ENCODE measurements at places on chromosomes 11 and 22.

GRCh38 chr22:35622191-35622913, 5.2 kb upstream of the MB start:
- DNase-seq = peak; percentile 78

DNA sequence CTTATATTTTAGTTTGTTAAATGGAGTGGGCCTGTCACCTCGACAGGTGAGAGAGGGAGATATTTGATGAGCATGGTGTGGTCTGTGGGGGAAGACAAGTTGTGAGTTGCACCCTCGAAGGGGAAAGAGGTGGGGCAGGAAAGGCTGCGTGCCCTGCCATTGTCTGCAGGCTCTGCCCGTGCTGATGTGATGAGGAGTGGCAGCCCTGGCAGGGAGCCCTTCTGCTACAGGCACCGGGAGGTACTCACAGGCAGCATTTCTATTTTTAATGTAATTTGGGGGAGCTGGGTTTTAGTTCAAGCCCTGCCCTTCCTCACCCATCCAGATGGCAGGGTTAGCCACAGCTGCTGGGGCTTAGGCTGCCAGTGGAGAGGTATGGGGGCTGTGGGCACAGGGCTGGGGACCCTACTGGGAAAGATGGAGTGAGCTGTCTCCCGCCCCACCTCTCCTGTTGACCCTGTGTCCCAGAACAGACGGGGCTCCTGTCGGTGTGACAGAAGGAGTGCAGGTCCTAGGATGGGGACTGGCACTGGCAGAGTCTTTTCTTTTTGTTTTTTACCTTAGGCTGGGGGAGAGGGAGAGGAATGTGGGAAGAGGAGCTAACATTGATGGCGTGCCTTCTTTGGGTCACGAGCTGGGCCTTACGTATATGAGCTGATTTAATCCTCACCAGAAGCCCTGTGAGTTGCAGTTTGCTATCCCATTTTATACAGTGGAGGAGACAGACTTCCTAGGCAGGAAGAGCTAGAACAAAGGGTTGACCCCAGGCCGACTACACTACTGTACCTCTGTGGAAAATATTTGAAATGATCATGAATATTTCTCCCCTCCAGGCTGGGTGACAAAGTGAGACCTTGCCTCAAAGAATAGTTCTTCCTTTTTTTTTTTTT, 51.6 kb downstream of the CEP164 start:
- no peak for DNase-seq

GRCh38 chr22:24588757-24589481, 4.0 kb downstream of the LRRC75B start:
- no peak for DNase-seq

- no peak for DNase-seq
Measured at GRCh38 chr11:94148189-94148588, 19.5 kb downstream of the PANX1 start.

GRCh38 chr11:64268893-64269539, 15.4 kb downstream of the BAD start:
- peak; percentile 67 for DNase-seq

DNA sequence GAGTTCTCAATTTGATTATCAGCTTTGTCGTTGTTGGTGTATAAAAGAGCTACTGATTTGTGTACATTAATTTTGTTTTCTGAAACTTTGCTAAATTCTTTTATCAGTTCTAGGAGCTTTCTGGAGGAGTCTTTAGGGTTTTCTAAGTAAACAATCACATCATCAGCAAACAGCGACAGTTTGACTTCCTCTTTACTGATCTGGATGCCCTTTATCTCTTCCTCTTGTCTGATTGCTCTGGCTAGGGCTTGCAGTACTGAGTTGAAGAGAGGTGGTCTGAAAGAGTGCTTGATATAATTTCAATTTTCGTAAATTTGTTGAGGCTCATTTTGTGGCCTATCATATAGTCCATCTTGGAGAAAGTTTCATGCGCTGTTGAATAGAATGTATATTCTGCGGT, 213.0 kb downstream of the DLG2 start:
- no peak for DNase-seq

DNA sequence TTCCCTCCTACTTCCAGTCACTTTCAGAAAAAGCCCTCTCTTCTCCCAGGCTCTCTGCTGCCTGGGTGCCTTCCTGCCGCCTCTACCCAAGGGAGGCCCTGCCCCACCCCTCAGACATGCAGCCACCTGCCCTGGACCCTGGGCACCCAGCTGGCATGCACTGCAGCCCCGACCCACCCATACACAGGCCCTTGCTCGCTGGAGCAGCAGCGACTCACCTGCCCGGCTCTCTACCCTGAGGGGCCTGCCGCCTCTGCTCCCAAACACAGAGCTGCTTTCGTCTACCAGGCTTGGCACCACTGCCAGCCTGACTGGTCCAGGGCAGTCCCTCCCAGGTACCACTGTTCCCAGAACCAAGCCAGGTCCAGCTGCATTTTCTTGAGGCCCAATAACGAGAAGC, 1.2 kb upstream of the TSSK2 start:
- no peak for DNase-seq

DNA sequence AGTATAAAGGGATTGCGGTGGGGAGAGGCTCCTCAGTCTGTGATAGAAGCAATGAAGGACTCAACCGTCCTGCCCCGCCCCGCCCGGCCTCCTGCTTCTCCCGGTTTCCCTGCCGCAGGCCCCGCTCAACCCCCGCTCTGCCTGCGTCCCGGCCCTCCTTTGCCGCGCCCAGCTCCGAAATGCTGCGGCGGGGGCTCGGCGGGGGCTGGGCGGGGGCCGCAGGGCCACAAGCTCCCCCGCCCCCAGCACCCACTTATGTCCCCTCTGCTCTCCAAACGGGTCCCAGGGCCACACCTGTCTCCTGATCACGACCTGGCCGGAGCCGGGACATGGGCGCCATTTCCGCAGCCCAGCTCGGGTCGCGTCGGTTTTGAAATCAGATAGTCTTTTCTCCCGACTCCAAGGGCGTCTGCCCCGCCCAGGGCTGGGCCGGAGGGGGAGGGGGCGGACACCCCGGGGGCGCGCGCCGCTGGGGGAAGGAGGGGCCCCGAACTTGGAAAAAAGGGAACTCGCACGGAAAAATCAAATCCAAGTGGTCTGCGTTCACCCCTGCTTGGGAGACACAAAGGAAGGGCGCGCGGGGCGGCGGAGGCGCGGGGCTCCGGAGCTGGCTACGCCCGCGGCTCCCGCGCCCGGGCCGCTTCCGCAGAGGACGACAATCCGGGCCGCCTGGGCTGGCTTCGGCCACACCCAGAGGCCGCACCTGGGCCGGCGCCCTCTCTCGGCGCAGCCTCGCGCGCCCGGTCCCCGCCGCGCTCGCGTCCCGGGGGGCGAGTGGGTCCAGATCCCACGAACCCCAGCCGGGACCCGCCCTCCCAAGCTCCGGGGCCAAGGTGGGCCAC, 70.6 kb upstream of the EP300 start:
- DNase-seq = peak; percentile 75

DNA sequence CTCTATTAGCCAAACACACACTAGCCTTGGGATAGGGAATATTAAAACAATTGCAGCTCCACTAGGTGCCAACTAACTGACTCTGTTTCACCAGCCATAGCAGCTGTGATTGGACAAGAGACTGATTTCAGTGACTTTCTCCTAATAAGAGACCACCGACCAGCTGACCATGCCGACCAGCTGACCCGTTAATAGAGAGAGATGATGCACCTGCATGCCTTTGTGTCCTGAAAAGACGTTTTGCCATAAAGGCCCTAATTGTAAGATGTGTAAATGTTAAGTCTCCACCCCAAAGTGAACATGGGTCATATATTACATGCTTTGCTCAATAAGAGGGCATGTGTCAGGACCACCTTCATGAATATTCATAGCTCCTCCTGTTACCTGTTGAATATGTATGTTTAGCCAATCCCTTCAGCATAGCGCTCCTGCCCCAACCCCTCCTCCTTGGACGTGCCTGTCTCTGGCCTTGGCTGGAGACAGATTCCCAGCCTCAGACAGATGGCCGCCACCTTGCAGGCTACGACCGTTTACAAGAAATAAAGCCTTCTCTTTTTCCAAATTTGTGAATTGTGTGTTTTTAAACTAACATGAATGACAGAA, 1.3 kb upstream of the NADSYN1 start:
- DNase-seq = peak; percentile 55

DNA sequence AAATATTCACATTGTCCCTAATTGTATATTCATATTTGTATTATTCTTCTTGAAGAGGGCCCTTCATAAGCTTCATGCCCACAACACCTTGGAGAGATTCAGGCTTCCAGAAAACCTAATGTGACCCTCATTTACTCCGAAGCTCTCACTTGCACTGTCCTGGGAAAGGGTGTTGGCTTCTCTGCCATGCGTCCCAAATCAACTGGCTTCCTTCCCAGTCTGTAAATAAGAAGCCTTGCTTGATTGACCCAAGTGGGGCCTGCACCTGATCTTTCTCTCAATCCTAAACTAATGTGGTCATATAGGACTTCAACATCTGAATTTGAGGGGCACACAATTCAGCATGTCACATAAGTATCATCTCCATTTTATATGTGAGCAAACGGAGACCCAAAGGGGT, 40.5 kb upstream of the ZBTB16 start:
- DNase-seq = no peak

DNA sequence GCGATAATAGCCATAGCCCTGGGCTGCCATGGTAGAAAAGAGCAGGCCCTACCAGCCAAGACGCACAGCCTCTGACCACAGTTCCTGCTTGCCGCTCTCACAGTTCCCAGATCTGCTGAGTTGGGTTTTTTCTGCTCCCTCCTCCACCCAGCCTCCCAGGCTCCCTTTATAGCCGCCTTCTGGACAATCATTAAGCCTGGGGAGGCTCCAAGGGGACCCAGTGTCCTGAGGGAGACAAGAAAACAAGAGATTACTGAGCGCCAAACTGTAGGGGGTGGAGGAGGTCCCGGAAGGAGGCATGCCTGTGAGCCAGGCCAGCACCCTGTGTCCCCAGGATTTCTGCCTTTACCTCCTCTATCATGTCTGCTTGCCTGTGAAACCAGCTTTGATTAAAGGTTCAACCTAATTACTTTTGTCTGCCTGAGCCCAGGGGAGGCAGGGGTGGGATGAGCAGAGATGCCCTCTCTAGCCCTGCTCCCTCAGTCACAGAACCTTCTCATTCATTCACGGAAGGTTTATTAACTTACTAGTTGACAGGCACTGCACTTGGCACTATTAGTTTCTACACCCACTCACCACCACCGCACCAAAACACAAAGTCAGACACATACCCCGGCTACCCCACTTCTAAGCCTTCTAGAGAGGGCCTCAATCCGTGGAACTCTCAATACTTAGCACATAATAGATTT, 1.2 kb downstream of the SLC37A4 start:
- peak; percentile 92 for DNase-seq

GRCh38 chr11:29616611-29617010, 400.2 kb downstream of the KCNA4 start:
- no peak for DNase-seq

DNA sequence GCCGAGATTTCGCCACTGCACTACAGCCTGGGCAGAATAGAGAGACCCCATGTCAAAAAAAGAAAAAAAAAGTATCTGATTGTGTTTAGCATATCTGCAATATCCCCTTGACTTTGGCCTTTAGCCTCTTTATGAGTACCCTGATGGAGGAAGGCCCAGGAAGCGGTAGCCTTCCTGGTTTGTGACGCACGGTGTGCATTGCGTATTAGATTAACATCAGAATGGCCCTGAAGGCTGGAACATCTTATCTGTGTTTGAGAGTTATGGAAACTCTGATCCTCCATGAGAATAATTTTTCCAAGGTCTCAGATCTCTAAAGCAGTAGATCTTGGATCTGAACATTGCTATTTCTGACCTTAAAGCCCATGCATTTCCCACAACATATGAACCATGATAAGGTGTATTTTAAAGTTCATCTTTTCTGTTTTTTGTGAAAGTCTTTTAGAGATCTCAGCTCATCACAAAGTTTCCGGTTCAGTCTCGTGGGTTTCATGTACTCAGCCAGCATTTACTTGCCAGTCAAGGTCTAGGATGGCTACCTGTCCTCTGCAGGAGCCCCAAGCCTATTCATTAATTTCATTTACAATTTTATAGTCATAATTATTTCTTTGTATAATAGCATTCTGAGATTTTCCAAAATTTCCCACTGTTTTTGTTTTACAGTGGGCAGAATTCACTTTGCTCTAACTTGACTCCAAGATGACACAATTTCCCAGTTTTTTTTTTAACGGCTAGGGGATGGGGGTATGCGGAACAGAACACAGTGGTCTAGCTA, 605 bp upstream of the FDX1 start:
- DNase-seq = no peak

DNA sequence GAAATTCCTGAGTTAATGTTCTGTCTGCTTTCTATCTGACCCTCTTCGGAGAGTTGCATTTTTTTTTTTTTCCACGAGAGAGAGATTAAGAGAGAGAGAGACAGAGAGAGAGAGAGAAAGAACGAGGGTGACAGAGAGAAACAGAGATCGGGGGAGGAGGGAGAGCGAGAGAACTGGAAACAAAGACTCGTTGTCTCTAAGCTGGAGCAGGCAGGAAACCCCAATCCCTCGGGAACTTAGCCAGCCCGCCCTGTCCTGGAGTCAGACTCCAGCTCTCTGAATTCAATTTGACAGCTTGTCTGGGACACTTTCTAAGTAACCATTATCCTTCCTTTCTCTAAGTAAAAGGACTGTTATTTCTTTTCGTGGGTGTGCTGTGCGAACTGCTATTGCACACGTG, 76.9 kb downstream of the KCNJ1 start:
- DNase-seq = no peak

DNA sequence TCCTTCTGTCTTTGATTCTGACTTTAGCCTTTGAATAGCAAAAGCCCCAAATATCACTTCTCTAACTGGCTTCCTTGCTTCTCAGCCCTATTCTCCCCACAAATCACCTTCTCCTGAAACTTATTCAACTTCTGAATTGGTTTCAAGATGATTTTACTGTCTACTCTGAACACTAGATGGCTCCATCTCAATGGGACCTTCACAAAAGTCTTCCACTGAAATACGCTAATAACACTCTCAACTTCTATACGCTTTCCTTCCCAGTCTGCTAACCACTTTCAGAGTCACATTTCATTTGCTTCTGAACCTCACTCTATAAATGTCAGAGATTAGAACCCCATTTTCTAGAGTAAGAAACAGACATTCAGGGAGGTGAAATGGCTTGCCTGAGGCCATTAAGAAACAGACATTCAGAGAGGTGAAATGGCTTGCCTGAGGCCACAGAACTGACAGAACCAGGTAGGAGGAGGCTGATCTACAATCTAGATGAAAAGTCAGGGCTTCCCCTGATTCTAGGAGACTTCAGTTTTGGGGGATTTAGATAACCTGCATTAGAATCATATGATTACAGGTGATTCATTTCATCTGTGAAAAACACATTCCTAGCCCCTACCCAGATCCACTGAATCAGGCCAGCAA, 20.6 kb downstream of the MORC2 start:
- peak; percentile 20 for DNase-seq

- DNase-seq = no peak
Measured at GRCh38 chr11:116638463-116638862, 134.3 kb downstream of the BUD13 start.

GRCh38 chr11:13137844-13138301, 128.8 kb downstream of the RASSF10 start:
- no peak for DNase-seq

- no peak for DNase-seq
Measured at GRCh38 chr11:76778874-76779273, 4.3 kb upstream of the TSKU start.

DNA sequence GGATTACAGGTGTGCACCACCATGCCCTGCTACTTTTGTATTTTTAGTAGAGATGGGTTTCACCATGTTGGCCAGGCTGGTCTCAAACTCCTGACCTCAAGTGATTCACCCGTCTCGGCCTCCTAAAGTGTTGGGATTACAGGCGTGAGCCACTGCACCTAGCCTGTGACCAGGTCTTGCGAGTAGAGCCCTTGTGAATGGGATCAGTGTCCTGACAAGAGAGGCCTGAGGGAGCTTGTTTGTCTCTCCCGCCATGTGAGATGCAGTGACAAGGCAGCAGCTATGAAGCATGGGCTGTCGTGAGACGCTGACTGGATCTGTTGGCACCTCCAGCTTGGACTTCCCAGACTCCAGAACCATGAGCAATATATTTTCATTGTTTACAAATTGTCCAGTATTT, 69.3 kb downstream of the LRRC32 start:
- no peak for DNase-seq

Measured in Caco-2 (cell line).